ENCODE measurements at places on chromosomes 3 and 15.
A peak's percentile ranks its signal among the peaks of the same experiment; 100 is the strongest.

DNA sequence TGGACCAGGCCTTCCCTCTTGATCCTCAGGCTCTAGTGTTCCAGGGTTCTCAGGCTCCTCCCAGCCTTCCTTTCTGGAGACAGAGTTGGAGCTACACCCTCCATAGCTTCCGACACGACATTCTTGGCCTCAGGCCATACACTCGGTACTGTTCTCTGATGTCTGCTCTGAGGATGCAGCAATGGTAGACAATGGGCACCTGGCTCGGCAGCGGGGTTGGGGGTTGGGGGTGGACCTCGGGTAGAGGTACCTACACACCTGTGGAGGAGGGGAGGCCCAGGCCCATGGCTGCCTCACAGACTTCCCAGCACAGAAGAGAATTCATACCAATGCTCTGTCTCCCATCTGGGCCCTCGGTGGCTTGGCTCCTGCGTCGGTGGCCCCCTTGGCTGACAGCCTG lies 21.4 kb downstream of the CCDC13 start:
- DNase-seq, result no peak

DNA sequence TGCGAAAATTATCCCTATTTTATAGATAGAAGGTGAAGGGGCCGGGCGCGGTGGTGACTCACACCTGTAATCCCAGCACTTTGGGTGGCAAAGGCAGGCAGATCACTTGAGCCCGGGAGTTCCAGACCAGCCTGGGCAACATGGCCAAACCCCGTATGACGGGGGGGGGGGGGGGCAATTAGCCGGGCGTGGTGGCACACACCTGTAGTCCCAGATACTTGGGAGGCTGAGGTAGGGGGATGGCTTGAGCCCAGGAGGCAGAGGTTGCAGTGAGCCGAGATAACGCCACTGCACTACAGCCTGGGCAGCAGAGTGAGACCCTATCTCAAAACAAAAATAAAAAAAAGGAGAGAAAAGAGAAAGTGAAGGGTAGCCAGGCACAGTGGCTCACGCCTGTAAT lies 1.4 kb downstream of the AAGAB start:
- DNase-seq, result no peak

DNA sequence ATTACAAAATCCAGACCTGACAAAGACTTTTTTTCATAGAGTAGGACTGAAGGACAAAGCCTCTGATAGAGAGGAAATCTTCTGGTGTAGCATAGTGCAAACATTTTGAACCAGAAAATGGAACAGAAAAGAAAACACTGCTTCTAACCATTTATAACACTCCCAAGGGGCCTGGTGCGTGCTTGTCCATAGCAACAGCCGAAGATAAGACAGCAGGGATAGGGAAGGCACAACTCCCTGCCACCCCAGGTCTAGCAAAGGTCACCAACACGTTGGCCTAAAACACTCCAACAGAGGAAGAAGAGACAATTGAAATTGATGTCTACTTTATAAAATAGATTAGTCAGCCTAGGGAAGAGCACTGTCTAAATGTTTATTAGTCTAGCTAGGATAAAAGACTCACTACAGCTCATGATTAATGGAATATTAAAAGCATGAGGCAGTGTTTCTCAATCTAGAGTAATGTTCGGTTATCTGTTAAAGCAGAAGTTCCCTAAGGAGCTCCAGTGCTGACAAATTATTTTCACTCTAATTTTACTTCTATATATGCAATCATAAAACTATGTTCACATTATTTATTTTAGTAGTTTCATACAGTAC lies 145.2 kb downstream of the P3H2 start:
- no peak for DNase-seq

DNA sequence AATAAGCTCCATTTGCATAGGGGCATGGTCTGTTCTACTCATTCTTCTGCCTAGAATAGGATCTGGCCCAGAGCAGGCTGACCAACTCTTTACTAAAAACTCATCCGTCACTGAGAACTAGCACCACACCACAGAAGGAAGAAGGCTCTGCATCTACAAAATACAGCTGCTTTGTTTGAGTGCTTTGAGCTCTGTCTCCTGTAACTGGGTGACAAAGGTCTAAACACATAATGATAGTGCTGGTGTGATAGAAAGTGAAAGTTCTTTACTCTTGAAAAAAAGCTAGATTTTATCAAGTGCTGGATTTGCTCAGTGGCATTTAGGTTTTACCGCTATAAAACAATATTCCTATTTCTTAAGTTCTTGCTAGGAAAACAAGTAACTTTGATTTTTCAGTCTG lies 140.7 kb downstream of the FHIT start:
- DNase-seq, result no peak

GRCh38 chr3:135239615-135239884 lies 444.5 kb downstream of the EPHB1 start:
- peak; percentile 14 for DNase-seq

DNA sequence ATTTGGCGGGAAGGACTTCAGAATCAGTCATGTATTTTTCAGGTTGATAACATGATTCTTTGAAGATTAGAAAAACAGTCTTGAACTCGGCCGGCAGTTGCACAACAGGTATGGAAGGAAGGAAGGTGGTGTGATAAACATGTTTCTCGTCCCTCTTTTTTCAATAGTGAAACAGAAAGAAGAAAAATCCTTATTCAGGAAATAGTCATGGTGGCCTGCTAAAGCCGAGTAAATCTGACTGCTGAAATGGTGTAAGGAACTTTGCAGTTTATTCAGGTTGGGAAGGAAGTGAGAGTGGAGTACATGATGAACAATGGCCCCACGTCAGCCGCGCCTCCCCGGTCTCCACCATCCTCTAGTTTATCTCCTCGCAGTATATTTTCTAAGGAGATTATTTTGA lies 6.7 kb downstream of the RASGRP1 start:
- no peak for DNase-seq

GRCh38 chr3:106299300-106300098 lies 430.7 kb upstream of the CBLB start:
- no peak for DNase-seq

DNA sequence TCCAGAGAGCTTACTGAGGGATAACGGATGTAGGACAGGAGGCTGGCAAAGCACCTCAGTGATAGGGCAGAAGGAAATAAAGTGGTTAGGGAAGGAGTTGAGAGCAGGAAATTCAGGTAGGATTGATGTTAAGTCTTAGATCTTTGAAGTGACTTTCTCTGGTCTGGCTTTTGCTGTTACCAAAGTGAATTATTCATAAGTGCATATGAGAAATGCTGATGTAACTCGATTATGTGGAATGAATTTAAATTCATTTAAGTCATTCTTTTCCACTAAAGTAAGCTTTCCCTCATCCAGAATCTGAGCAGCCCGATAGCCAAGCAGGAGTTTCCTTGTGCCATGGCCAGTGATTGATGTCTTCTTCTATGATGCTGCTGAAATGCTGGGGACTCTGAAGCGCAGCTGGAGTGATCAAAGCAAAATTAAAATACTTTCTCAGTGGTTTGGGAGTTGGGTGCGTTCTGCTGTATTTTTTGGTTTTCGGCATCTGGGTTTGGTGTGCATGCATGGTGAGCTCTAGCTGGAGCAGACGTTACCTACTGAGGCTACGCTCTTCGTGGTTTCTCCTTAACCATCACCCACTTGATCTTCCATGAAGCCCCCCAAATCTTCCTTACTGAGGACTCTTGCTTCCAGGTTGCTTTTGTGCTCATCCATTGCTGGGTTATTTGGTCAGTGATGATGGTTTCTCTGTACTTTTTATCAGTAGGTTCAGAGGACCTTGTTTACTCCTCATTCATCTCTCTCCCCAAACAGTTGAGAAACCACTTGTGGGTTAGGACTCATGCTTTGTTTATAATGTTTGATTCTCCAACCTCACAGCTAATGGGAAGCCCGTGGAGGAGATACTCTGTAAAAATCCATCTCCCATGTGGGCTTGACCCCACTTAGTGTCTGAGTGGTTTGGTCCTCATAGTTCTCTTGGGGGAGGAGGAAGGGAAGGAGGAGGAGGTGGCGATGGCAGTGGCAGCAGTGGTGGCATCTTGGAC lies 72.5 kb downstream of the IGF1R start:
- DNase-seq, result no peak

DNA sequence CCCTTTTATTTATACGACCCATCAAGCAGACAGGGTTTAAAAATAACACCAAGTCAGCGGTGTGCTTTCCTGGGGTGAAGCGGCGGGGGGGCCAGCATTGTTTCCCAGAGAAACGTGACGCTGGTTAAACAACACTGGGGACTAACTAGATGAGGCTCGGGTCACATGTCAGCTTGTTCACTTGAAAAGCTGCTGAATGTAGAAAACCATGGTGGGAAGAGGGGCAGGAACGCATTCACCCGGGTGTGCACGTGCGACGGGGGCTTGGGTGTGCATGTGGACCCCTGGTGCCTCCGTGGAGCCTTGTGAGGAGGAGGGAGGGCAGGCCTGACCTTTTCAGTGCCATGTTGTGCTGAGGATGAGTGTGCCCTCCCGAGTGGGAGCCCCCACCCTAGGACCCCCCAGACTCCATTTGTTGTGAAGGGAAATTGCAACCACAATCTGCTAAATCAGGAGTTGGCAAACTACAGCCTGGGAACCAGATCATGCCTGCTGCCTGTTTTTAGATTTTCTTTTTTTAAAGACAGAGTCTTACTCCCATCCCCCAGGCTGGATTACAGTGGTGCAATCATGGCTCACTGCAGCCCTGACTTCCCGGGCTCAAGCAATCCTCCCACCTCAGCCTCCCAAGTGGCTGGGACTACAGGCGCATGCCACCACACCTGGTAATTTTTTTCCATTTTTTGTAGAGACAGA lies 70.4 kb upstream of the CMTM7 start:
- no peak for DNase-seq

- DNase-seq, result peak; percentile 24
Observed at GRCh38 chr15:66252685-66253417, 699 bp downstream of the MEGF11 start.

DNA sequence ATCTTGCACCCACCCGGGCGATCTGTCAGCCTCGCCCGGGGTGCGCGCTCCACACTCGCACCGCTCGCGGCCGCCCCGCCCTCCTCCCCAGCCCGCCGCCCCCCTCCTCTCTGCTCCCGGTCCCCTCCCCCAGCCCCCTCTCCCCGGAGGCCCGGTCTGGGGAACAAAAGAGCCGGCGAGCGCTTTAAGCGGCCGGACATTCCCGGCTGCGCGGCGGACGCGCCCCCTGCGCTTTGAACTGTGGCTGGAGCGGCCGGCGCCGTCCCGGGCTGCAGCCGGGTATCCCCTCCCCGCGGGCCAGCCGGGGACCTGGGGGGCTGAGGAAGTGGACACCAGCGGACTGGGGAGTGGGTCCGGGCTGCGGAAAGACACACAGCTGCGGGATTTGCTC lies at the start of gene IGDCC3:
Gene IGDCC3, minus strand, starts transcription at position 27 of the 391 bp plus-strand sequence. CDS start 214 bp downstream, outside the sequence.
- no peak for DNase-seq

- DNase-seq, result peak; percentile 60
Observed at GRCh38 chr3:181279239-181279565, 289.7 kb upstream of the DNAJC19 start.

DNA sequence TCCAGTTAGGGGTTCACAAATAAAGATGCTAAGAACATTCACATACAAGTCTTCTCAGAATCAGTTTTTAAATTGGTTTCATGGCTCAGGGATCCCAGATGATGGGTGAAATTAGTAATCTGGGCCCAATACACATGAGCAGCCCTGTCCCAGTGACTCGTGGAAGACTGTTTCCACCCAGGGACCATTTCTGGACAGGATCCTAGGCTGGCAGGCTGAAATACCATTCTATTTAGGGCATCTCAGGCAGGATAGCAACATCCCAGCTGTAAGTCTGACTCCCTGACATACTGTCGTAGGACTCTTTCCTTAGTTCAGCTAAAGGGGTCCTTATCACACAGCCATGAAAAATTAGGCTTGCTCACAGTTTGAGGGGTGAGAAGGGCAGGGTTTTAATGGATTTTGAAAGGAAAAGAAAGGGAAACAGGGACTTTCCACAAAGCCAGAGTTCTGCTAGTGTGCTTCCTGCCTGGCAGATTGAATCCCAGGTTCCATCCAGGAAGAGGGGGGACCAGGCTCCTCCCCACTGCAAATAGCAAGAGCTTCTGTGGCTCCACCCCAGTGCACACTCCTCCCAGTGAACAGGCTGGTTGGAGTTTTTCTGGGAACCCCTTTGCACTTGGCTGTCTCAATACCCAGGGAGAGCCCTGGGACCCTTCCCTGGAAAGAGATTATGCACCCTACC lies 41.3 kb upstream of the LYZL4 start:
- DNase-seq, result no peak

- DNase-seq, result no peak
Observed at GRCh38 chr3:4709341-4709740, 216.2 kb downstream of the ITPR1 start.

- no peak for DNase-seq
Observed at GRCh38 chr15:54979964-54980363, 216.8 kb downstream of the RSL24D1 start.

DNA sequence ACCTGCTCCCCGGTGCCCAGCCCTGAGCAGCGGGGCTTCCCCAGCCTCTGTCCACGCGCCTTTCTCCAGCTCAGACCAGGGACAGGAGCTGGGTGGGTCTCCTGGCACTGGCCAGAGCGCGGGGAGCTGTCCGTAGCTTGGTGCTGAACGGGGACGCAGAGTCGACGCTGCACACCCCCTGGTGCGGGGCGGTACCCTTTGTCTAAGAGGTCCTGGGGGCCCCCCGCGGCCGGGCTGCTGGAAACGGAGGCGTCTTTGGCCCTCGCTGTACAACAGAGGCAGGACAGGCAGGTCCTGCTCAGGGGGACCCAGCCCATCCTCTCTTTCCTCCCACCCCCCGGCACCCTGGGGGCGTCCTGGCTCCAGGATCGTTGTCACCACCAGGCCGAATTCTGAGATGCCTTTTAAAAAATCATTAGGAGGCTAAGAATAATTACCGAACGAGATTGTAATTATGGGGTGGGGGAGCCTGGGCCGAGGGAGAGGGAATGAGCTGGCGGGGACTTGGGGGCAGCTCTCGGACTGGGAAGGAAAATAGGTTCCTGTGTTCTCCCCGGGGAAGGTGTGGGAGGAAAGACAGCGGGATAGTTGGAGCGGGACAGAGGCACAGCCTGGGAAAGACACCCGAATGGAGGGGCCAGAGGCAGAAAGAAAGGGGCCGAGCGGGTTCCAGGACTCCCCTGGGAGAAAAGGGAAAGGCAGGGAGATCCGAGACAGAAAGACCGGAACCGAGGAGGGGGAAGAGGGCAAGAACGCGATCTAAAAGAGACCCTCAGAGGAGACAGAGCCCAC lies 4.1 kb upstream of the SKOR1 start:
- no peak for DNase-seq

DNA sequence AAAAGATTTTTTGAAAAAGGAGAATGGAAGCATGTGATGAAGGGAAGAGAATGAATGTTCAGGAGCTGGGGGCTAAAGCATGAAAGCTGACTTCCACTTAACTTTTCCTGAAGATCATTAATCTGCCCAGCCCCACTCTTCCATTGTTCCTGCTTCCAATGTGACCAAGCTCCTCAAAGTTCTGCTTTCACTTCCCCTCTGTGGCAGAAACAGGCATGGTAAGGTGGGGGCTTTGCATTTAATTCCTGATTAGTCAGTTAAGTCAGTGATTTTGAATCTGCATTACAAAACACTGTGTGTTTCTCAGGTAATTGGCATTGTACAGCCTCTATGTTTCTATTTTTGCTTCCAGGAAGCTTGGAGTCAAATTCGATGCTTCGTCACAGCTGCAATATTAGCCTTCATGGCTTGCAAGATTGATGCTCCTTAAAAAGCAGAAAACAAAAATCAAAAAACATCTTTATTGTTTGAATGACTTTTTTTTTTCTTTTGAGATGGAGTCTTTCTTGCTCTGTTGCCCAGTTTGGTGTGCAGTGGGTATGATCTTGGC lies 7.3 kb upstream of the TM6SF1 start:
- no peak for DNase-seq

All from COR-L47 (cell line).